ENCODE measurements at places on chromosomes 5 and 9. TPM values are rescaled to one million over a fixed set of nuclear protein-coding genes. Genes with fewer than 3 reads are reported as not detected.

DNA sequence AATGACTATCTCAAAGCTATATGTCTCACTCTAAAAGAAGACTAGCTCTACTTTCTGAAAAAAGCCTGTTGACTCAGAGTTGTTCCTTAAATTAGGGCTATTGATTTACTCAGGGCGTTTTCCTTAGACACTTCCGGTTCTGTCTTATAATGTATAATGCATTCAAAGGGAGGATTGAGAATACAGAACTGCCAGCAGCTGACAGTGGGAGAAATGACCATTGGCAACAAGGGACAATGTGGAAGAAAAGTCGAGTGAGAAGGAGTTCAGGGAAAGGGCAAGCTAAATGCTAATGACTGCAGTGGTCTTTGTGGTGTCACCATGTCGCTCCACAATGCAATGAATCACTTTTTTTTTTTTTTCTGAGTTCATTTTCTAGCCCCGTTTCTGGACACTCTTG is 65.7 kb upstream of the ANKH start:
- DNase-seq, result no peak

DNA sequence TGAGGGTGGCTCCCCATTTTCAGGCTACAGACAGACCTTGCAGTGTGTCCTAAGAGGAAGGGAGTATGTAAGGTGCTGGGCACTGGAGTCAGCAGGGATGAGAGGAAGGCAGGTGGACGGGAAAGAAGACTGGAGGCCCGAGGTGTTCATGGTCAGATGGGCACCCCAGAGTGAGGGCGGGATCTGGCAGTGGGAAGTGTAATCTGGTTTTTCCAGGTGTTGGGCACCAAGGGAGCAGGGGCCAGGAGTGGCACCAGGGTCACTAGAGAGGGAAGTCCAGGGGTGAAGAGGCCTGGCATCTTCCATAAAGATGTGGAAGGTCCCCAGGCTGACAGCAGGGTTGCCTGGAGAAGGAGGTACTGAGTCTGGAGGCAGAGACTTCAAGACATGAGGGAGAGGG is 29.7 kb downstream of the PITX1 start:
- no peak for DNase-seq

DNA sequence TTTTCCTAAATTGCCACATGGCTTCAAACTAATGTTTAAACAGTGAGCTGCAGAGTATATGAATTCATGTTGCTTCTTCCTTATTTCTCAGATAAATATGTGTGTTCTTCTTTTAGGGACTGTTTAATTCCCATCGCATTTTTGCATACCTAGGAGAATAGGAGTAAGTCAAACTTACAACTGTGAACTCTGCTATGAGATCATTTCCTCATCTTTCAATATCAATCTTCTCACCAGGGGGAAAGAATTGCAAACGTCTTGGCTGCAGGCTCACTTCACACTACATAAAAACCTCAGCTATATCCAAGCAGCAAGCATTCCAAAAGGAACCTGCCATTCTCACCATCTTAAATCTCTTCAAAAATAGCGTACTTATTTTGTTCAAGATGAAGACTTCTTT is 271.0 kb downstream of the DNAH5 start:
- DNase-seq, result no peak

GRCh38 chr5:81140943-81141342 is 92.2 kb upstream of the CKMT2 start:
- no peak for DNase-seq

DNA sequence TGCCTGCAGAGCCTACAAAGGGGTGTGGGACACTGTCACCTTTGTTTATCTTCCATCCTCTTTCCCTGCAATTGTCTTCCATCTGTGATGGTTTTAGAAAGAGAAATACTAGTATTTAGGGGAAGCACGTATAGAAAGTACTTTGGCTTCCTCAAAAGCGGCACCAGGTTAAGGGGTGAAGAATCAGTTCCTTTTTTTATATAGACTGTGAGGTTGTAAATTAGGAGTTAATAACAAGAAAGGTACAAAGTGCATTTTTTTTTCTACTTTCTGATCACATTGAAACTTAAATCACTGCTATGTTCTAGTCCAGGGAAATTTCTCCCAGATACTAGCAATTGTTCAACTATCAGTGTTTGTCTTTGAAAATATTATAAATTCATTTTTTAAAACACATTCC is 219.3 kb downstream of the CEMIP2 start:
- no peak for DNase-seq

DNA sequence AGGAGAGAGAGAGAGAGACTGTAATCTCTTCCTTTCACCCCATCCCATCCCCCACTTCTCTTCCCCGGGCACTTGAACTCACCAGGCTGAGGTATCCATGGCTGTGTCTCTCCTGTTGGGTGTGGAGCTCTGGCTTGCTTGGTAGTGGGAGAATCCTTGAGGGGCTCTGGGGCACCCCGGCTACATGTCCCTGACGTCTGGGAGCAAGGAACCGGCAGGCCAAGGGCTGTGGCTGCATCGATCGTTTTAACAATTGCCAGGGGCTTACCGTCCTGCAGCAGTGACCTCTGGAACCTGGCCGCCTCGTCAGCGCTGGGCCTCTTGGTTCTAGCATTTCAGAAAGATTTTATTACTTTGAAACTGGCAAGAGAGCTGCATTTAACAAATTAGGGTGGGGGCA is 30.0 kb downstream of the FGF18 start:
- no peak for DNase-seq

GRCh38 chr5:1430121-1430795 is 15.0 kb downstream of the SLC6A3 start:
- DNase-seq, result no peak

DNA sequence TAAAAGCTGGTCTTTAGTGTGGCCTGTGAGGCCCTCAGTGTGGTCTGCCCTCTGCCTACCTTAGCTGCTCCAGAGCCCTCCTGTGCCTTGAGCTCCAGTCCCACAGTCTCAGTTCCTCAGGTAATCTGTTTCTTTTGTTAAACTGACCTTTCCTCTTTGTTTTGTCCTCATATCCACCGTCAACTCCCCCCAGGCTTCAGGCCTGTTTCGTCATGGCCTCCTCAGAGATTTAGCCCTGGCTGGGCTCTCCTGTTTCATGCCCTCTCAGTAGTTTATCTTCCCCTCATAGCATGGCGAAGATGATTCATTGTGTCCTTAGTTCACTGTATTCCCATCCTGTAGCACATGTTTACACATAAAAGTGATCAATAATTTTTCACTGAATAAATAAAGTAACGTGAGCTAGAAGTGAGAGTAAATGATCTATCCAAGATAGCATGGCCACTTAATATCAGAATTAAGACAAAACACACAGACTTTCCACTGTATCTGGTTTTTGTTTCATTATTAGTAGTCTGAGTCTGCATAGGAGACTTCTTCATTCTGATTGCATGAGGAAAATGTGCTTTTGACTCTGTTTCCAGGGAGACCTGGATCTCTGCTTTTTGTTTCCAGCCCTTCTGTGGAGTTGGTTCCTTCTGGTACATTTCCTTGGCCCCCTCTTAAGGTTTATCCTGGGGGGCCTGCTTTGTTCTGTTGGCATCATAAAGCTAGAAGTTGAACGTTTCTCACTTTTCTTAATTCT is 70.5 kb downstream of the SNX24 start:
- DNase-seq, result no peak

GRCh38 chr5:90696153-90696552 is 137.6 kb downstream of the ADGRV1 start:
- DNase-seq, result no peak

- no peak for DNase-seq
These were observed 8.4 kb upstream of the RGS3 start for GRCh38 chr9:113454914-113455761.

DNA sequence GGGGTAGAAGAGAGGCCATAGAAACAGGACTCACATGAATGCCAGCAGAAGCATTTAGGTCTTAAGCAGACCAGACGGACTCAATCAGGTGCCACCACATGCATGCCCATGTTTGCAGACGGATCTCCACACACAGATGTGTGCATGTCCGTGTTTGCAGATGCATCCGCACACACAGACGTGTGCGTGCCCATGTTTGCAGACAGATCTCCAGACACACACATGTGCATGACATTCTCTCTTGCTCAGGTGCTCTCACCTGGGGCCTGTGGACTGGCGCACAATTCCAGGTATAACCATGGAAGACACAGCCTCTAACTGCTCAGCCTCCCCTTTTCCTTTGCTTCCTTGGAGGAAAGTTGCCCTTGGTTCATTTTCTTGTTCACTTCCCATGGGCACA is 148.3 kb downstream of the CACNA1B start:
- DNase-seq, result no peak

- DNase-seq, result no peak
These were observed 410.1 kb downstream of the DMRT2 start for GRCh38 chr9:1460143-1460769.

GRCh38 chr9:127808347-127809001 is 5.8 kb downstream of the FPGS start:
- DNase-seq, result no peak

DNA sequence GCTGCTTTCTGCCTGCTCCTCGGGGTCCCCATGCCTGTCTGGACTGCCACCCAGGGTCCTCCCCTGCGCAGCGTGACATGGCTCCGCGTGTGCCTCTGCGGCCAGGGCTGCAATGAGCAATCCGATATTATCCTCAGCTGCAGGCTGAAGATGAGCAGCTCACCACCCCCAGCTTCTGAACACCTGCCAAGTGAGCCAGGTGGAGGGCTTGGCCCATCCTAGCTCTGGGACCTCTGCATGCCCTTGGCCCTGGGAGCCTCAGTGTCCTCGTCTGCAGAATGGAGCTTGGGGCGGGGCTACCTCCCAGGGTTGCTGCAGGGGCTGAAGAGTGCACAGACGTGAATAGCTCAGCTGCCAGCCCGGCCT is 4.1 kb upstream of the MYMK start:
- no peak for DNase-seq

DNA sequence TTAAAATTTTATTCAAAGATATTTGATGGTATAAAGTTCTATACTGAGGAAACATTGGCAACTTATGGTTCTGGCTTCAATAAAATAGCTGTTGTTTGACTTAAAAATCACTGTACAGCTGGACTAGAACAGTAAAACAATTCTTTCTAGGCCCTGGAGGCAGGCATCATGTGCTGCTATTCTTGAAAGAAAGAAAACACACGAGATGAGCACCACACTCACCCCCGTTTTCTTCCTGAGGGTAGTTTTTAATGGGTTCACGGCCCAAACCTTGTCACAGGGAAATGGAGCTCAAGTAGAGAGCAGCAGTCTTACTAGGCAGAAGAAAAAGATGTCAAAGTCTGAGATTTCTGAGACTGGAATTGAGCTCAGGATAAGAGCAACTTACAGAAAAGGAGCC is 68.0 kb downstream of the FSTL4 start:
- no peak for DNase-seq

- no peak for DNase-seq
These were observed 36.1 kb upstream of the MYOT start for GRCh38 chr5:137831526-137831925.

GRCh38 chr9:125446561-125447094 is 185.0 kb downstream of the GAPVD1 start:
- DNase-seq, result no peak

GRCh38 chr9:118631956-118632355 is 737.3 kb downstream of the BRINP1 start:
- no peak for DNase-seq

Gene LTC4S
- total RNA-seq, result 1.5 TPM

Gene PDE6A
- not detected for total RNA-seq

Gene THBS4
- 4.7 TPM for total RNA-seq

Gene ANKH
- total RNA-seq, result 103 TPM

Gene ARRDC1
- total RNA-seq, result 47.2 TPM

Gene PCDHB16
- total RNA-seq, result not detected

Gene STPG3
- total RNA-seq, result 0.63 TPM

Gene ARL14EPL
- total RNA-seq, result not detected

Gene HNRNPA0
- 38.2 TPM for total RNA-seq

Gene CBY3
- not detected for total RNA-seq
